ENCODE measurements at places on chromosomes 6 and 20.

DNA sequence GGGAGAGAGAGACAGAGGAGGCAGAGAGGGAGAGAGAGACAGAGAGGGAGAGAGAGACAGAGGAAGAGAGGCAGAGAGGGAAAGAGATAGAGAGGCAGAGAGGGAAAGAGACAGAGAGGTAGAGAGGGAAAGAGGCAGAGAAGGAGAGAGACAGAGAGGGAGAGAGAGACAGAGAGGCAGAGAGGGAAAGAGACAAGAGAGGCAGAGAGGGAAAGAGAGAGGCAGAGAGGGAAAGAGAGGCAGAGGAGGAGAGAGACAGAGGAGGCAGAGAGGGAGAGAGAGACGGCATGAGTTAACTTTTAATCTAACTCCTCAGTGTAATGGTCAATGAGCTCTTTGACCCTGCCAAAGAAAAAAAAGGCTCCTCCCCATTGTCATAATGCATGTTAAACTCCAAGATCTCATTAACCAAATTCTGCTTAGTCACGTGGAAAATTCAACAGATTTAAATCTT, 7.1 kb downstream of the ELOVL2 start:
- no peak for DNase-seq

DNA sequence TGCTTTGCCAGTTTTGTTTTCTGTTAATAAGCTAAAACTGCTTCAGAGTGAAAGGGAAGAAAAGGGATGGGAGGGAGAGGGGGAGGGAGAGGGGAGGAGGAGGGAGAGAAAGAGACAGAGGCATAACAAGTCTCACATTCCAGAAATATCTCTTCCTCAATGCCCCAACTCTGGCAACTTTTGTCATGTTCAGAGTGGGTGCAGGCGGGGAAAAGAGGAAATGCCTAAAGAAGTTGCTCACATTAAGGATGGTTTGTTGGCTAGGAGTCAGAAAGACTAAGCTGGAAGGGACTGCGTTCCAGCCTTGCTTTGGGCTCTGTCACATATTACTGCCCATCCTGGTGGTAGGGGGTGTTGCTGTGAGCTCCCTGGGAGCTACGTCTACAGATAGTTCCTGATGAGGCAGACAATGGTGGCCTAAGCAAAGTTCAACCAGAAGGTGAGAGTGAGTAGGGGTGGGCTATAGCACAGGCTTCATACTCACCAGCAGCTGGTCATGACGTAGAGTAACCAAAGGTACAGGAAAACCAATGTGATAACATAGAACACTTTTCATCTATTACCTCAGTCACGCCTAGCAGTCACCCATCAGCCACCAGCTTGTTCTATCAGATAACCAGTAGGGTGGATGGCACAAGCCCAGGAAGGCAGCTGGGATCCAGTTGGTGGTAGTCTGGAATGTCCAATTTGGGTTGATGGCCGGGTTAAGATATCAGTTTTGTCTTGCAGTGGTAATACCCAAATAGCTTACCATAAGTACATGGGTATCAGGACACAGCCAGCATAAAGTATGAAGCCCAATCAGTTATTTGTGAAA, 2.1 kb downstream of the TSPYL4 start:
- no peak for DNase-seq

GRCh38 chr6:81762606-81763005, 10.1 kb upstream of the TENT5A start:
- no peak for DNase-seq

GRCh38 chr6:148758492-148758891, 11.7 kb downstream of the UST start:
- peak; percentile 92 for DNase-seq

DNA sequence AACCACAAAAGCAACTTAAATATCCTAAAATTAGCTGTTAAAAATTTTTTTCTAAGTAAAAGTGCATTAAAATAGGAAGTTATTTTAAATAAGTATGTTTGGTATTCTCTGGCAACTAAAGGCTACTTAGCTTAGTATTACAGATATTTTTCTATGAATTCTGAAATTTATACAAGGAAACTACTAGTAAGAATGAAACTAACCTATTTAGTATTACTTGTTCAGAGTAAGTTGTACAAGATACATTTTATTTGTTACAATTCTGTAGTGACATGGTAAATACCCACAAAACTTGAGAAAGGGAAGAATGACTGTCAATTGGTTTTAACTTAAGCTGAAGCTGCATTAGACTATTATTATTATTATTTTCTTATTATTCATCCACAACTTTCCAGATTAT, 6.5 kb downstream of the PHIP start:
- no peak for DNase-seq

- no peak for DNase-seq
Measured at GRCh38 chr6:372336-372911, 19.1 kb upstream of the IRF4 start.

- no peak for DNase-seq
Measured at GRCh38 chr20:44065401-44066340, 121.3 kb downstream of the JPH2 start.

GRCh38 chr6:109449064-109449794, 6.3 kb downstream of the MICAL1 start:
- DNase-seq: no peak

DNA sequence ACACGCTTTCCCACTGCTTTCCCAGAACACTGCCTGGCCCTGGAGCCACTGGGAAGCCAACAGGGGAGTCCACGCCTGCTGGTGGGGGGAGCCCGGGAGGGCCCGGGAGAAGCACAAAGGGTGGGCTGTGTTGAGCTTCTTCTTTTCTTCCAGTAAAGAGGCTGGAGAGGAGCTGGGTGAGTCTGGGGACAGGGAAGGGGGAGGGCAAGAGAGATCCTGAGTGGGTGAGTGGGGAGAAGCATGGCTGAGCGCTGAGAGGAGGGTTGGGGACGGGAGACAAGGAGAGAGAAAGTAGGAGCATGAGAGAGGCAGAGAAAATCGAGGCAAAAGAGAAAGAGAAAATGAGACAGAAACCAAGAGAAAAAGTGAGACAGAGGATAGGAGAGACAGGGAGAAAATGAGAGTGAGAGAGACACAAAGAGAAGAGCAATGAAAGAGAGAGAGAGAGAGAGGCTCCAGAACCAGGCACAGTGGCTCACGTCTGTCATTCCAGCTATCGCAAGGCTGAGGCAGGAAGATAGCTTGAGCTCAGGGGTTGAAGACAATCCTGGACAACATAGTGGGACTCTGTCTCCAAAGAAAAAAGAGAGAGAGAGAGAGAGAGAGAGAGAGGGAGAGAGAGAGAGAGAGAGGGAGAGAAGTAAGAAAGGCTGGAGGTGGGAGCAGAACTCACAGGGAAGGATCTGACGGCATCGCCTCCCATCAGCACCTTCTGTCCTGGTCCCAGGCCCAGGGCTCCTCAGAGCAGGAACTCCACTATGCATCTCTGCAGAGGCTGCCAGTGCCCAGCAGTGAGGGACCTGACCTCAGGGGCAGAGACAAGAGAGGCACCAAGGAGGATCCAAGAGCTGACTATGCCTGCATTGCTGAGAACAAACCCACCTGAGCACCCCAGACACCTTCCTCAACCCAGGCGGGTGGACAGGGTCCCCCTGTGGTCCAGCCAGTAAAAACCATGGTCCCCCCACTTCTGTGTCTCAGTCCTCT, 2.0 kb downstream of the LST1 start:
- no peak for DNase-seq

DNA sequence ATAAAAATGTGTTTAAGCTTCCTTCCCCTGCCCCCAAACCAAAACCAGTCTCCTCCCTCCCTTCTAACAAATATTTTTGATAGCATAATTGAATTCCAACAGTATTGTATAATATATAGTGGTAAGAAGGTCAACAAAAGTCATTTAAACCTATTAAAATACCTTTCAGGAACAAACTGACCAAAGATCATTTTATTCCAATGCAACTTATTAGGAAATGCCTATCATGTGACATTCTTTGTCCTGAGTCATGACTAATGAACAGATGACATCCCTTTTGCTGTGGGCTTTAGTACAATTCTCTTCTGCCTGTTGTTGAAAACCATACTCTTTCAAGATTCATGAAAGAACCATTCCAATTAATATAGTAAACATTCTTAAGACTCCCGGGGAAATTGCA, 51.5 kb upstream of the TRAF3IP2 start:
- DNase-seq: no peak

DNA sequence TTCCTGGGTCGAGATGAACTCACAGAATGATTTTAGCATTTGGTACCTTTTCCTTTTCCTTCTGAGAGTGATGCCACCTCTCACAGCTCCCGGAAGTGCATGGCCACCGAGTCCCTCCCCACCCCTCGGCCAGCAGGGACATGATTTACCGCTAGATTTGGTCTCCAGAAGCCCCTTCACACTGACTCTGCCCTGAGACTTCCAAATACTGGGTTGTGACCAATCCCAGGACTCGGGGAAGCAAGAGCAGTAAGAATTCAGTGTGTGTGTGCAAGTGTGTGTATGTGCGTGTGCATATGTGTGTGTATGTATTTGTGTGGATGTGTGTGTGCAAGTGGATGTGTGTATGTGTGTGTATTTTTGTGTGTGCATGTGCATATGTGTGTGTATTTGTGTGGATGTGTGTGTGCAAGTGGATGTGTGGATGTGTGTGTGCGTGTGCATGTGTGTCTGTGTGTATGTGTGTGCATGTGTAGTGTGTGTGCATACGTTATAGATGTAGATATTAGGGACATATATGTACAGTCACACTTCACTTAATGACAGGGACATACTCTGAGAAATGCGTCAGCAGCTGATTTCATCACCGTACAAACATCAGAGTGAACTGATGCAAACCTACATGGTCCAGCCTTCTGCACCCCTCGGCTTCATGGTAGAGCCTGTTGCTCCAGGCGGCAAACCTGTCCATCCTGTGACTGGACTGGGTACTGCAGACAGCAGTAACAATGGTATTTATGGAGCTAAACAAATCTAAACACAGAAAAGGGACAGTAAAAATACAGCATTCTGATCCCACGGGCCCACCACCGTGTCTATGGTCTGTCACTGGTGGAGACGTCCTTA, 374.5 kb downstream of the TAF4 start:
- DNase-seq: no peak

- no peak for DNase-seq
Measured at GRCh38 chr20:61067221-61067620, 184.8 kb upstream of the CDH4 start.

DNA sequence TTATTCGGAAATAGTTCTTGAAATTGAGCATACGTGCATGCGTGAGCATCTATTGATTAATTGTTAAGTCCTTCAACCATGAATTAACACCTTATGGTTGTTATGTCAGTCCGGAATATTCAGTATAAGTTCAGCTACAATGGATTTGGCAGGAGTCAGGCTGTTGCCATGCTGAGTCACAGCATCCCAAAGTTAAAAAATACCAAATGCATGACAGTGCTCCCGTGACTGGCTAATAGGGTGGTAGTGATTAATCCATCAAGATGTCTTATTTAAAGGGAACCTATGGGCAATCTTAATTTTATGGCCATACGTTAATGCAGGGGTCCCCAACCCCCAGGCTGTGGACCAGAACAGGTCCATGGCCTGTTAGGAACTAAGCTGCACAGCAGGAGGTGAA, 10.5 kb downstream of the RAE1 start:
- no peak for DNase-seq

GRCh38 chr20:4435225-4435624, 286.5 kb upstream of the PRND start:
- no peak for DNase-seq

DNA sequence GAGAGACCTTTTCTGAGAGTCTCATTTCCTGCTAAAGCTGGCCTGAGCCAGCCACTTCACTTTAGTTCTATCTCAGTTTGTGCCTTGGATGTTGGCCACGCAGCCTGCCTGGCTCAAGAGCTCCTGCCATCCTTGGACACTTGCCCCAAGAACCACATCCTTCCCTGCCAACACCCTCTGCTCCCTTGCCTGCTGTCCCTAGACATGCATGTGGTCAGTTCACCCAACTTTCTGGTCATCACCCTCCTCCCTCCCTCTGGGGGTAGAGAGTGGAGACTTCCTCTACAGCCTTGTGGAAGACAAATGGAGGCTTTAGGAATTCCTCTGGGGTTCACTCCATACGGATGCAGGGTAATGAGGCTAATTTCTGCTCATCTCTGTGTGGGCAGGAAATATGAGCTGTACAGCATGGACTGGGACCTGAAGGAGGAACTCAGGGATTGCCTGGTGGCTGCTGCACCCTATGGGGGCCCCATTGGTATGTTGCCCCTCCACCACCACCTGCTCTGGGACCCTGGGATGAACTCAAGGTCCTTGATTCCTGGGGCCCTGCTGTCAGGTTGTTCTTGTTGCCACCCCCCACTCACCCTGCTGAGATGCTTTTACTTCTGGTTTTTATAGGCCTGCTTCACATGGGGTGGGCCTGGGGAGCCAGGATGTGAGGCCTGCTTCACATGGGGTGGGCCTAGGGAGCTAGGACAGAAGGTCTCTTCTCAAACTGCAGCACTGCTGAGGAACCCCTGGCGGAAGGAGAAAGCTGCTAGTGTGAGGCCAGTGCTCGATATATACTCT, 13.8 kb upstream of the PTPRA start:
- DNase-seq: no peak

DNA sequence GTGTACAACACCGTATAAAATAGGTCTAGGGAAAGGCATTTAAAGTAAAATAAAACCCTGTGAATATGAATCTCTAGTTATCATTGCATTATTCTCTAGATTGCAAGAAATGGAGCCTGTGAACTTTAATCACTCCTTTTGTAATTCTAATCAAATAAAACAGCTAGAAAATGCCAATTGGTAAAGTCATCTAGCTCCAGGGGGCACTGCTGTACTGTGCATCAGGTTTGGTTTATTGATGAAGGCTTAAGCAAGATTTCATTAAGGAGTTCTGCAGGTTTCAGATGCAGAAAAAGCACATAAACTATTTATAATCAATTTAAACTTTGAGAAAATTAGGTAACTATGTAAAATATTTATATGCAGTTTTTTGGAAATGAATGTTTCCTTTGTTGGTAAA, 645.0 kb downstream of the PHF3 start:
- DNase-seq: peak; percentile 57

GRCh38 chr6:144796070-144796469, 510.9 kb downstream of the UTRN start:
- no peak for DNase-seq

- DNase-seq: no peak
Measured at GRCh38 chr6:125312478-125312877, 10.7 kb upstream of the HDDC2 start.

DNA sequence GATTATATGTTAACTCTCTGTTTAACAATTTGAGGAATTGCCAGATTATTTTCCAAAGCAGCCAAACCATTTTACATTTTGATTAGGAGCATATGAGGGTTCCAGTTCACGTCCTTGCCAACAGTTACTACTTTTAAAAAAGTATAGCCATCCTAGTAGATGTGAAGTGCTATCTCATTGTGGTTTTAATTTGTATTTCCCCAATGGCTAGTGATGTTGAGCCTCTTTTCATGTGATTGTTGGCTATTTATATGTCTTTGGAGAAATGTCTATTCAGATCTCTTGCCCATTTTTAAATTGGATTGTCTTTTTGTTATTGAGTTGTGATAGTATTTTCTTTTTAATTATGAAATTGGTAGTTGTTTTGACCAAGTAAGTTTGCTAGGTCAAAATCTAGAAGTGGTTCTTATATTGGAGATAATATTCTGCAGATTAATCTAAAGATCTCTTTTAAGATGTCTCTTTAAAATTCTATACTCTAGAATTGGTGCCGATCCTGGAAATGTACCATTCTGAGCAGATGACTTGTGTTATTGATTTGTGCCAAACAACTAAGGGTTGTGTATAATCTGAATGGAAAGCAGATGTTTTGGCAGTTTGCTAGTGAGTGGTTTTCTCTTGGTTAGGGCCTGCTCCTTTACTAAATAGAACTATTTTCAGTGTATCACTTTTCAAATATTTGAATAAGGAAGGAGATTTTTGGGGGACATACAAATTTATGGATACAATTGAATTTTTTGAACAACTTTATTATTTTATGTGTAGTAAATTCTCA, 99.5 kb downstream of the CDKAL1 start:
- no peak for DNase-seq

Measured in common myeloid progenitor, CD34-positive (primary cell).